ENCODE measurements at places on chromosomes 4 and X.

GRCh38 chr4:128249787-128250668 lies 37.6 kb downstream of the PGRMC2 start:
- no peak for DNase-seq

DNA sequence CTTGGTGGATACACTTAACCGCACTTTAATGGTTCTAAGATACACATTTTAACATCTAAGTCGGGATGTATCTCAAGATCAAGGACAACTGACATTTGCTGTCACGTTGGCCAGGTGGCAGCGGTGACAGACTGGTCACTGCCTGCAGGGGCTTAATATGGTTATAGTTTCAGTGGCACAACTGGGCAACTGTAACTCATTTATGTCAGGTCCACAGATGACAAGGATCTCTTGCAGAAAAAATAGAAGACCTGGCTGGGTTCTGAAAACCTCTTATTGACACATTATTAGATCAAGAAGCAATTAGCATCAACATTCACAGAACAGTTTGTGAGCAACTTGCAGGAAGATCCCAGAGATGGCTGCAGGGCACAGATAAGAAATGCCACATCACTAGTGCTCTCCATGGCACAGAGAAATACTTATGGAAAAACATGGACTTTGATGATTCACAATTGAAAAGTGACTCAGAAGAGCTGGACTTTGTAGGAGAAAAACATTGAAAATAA lies 99.6 kb upstream of the SORBS2 start:
- no peak for DNase-seq

GRCh38 chr4:168337550-168337940 lies 19.0 kb upstream of the DDX60 start:
- no peak for DNase-seq

GRCh38 chrX:14899607-14900006 lies 26.4 kb downstream of the MOSPD2 start:
- no peak for DNase-seq

DNA sequence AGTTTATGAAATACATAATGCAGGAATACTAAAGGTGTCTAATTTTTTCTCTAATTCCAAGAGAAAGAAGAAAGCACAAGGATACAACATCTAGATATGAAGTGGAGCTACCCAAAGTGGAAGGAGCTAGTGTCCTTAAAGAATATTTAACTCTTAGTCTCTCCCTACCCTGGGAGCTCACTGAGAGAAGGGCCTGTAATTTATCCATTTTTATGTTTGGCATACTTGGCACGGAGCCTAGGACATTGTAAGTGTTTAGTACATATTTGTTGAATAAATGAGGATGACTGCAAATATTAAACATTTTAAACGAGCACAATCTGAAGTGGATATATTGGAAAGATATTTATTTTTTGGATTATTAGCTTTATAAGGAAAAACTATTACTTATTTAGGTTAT lies 674.8 kb downstream of the IQCM start:
- no peak for DNase-seq

- DNase-seq, result no peak
These were observed 246.3 kb upstream of the TAPT1 start for GRCh38 chr4:16472537-16472936.

- DNase-seq, result no peak
These were observed 238.8 kb downstream of the LDB2 start for GRCh38 chr4:16659694-16660093.

DNA sequence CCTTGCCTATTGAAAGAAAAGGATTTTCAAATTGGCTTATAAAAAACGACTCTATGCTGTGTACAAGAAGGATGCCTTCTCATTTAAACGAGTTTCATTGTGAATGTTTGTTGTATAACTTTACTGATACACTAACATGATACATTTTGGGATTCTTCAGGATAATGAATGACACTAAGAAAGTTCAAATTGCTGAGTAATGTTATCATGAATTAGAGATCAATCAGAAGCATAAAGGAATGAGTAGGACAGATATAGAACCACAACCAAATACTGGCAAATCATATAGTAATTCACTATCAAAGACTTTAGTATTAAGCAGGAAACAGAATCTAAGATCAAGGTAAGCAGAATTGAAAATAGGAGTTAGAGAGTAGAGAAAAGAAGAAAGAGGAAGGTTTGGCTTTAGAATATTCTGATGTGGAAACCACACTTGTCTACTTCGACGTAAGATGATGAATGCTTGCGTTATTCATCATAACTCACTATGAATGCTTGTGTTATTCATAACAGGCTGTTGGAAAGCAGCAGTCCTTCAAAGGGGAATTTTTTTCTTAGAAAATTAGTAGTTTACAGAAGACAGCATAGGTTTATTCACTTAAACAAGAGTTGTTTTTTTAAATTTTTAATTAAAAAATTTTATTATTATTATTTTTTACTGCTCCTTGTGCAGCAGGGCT lies 13.4 kb downstream of the CCDC158 start:
- no peak for DNase-seq

- DNase-seq, result no peak
These were observed 733.7 kb upstream of the FRG1 start for GRCh38 chr4:189206953-189207352.

- DNase-seq, result no peak
These were observed 72.8 kb downstream of the KIT start for GRCh38 chr4:54730581-54730980.

- DNase-seq, result no peak
These were observed 168.6 kb downstream of the PPP3CA start for GRCh38 chr4:101178731-101179130.

- DNase-seq, result no peak
These were observed 80.4 kb downstream of the MTMR1 start for GRCh38 chrX:150773634-150774033.

DNA sequence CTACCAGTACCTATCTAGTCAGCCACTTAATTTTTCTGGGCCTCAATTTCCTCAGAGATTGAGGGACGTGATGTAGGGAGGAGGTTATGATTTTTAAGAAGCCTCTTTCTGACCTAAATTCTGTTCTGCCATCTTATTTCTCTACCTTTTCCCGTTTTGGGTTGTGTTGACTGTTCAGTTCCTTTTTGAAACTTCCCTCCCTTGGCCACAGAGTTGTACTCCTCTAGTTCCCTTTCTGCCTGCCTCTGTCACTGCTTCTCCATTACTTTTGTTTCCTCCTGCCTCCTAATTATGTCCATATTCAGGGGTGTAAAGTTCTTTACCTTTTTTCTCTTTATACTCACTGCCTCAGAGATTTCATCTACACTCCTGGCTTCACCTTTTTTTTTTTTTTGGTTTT lies 25.4 kb downstream of the CLCN5 start:
- no peak for DNase-seq

GRCh38 chr4:22407361-22407760 lies 108.5 kb downstream of the ADGRA3 start:
- no peak for DNase-seq

DNA sequence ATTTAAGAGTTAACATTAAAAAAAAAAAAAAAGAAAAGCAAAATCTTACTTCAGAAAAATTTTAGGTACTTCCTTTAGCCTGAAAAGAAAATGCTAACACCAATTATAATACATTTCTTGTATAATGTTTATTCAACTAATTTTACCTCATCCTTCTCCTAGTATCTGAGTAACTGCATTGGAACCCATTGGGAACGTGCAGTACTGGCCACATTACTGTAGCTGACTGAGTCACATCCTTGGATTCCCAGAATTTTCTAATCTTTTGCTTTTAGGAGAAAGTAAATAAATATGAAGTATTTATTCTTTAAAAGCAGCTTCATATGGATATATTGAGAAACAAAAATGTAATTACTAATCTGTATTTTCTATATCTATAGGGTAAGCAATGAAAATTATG lies 82.6 kb upstream of the SLITRK2 start:
- no peak for DNase-seq

DNA sequence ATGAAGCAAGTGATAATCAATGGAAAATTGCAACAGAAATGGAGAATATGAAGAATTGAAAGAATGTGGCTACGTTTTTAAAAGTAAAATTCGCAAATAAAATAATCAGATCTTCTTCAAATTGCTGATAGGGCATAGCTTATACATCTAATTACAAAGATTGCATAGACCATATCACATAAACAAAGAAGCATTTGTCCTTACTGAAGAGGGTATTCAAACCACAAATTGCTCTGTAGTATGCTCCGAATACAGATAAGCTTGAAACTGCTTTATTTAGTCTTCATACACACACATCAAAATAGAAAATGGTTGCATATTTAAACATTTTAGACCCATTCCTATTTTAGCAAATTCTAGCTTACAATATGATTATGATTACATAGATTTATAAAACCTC lies 206.7 kb upstream of the SLIT2 start:
- no peak for DNase-seq

- DNase-seq, result no peak
These were observed 9.0 kb downstream of the TSC22D3 start for GRCh38 chrX:107766470-107767150.

DNA sequence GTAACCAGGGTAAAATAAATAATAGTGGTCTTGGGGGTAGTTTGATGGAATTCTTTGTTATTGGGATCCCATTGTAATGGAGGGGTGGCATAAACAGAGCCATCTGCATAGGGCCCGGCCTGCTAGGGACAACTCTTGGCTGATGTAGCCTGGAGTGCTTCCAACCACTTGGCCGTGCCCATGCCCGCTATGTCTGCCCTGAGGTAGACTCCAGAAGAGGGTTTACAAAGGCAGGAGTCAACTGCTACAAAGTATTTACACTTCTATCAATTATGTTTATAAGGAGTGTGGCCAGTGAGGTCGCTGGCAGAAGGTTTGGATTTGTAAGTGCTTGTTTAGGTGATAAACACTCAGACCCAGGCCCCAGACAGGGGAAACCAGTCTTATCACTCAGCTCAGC lies 8.1 kb downstream of the RASL11B start:
- no peak for DNase-seq

DNA sequence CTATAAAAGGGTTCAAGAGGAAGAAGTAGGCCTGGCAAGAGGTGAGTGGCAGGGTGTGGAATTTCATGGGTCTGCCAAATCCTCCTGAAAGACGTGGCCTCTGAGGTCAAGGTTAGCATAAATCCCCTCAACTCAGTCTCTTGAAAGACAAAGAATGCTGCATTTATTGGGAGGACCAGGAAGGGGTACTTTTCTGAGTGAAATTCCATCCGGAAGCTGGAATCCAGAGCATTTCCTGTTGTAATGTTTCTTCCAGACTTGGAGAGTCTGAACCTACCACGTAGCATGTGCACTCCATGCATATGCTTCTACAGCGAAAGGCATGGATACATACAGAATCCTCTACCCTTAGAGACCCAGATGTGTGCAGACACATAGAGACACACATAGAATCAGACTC lies 13.4 kb upstream of the FGD1 start:
- no peak for DNase-seq

DNA sequence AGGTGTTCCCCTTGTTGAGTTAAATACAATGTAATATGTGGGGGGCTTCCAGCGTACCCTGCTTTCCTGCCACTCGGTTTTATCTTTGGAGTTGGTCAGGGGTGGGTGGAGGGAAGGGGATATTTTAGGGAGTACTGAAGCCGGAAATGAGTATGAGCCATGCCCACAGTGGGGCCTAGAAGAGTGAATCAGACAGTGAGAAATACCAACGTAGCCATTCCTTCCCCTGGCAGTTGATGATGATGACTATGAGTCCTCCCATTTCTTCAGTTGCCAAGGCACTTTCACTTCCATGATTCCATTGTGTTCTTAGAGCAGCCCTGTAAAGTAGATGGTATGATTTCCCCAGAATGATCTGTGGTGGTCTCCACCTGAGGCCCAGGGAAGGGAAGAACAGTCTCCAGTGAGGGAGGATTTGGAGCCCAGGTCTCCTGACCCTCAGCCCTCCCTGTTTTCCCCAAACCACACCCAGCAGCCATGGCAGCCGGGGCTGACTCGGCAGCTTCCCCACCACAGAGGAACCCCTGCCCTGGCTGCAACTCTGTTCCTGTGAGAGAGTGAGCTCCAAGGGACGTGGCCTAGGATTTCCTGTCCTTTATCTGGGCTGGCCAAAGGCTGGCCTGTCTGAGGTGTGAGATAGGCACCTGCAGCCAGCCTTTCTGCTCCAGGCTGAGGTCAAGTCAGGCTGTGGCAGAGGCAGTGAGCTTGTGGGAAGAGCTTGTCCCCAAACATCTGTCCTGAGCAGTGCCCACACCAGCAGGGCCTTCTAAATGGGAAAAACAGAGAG lies 52.7 kb downstream of the STARD8 start:
- DNase-seq, result no peak

GRCh38 chr4:186148336-186148975 lies 42.9 kb upstream of the CYP4V2 start:
- DNase-seq, result no peak

- DNase-seq, result no peak
These were observed 56.1 kb downstream of the SLC10A7 start for GRCh38 chr4:146465628-146466027.

DNA sequence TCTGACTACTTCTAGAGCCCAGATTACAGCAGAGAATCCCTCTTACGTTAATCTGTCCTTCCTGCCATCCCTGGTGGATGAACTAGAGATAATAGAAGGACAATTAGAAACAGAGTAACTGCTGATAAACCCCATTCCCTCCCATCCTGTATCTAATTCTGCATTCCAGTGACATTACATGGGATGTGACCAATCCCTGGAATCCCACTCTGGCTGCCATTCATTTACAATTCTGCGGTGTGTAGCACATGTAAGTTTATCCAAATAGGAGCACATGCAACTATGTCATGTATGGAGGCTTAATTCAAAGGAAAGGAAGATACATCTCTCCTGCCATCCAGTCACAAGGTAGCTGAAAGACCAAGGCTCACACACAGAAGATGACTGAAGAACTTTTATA lies 339.5 kb downstream of the GPAT3 start:
- no peak for DNase-seq

DNA sequence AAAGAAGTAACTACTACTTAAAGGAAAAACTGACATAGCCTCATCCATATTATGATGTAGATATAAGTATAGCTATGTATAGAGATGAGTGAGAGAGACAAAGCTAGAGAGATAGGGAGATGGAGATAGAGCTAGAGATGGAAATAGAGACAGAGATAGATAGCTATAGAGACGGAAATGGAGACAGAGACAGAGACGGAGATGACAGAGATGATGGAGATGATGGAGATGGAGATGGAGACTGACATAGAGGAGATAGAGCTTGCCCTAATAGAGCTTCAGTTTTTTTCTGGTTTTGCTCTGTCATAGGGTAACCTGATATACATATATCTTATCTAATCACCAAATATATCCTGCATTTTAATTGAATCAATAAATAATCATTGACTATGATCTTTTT lies 4.3 kb downstream of the EDNRA start:
- DNase-seq, result no peak

DNA sequence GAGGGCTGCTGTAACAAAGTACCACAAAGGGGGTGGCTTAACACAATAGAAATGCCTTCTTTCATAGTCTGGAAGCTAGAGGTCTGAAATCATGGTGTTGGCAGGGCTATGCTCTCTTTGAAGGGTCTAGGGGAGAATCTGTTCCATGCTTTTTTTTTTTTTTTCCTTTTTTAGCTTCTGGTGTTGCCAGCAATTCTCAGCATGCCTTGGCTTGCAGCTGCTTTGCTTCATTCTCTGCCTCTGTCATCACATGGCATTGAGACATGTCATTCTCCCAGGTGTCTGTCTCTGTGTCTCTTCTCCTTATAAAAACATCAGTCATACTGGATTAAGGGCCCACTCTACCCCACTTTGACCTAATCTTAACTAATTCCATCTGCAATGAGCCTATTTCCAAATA lies 78.6 kb upstream of the BOD1L1 start:
- no peak for DNase-seq

All from retinal pigment epithelial cell (primary cell).